ENCODE measurements at places on chromosomes 6 and 20.
A peak's percentile ranks its signal among the peaks of the same experiment; 100 is the strongest.

GRCh38 chr6:112332274-112332673 is 14.9 kb upstream of the RFPL4B start:
- DNase-seq, result peak; percentile 91

DNA sequence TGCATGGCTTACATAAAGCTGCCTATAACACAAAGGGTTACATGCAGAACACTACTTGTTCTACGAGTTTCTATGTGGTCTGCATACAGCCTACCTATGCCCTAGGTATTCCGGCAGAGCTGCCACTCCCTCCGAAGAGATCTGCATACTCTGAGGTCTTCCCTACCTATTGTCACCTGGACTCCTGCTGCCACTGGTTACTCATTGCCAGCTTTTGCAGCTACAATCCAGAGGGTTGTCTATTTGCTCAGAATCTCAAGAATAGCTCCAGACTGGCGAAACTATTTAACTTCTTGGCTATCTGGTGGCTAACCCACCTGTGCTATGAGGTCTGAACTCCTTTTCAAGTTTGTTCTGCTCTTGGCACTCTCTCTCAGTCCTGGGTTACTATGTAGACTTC is 323.3 kb downstream of the BMP2 start:
- DNase-seq, result no peak

DNA sequence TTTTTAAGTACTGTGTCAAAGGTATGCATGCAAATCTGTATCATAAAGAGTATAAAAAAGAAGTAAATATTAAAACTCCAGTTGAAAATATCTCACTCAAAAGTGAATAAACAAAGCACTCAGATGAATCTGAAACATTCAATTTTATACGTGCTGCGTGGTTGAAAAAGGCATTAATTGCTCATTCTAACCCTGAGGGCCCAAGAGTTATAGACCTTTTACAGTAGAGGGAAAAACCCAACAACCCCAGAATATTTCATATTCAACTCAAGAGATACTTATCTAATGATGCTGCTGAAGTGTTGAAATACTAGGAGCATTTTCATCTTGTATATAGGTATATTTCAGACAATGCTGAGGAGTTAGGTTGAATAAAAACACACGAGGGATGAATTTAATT is 862.8 kb upstream of the CITED2 start:
- no peak for DNase-seq

DNA sequence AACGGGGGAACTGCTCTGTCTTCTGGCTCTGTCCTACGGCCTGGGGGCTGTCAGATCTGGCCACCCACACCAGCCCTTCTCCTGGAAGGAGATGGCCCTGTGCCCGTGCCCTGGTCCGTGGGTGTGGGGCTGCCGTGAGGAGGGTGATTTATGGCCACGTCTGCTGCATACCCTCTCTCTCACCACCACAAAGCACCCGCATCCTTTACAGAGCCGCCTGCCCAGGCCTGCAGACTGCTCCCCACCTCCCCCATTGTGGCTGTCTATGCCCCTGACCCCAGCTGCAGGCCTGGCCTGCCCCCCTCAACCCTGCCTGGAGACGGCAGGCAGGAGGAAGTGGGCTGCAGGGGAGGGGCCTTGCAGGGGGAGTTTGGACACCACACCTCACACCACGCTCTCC is 72.7 kb upstream of the GATA5 start:
- DNase-seq, result no peak

DNA sequence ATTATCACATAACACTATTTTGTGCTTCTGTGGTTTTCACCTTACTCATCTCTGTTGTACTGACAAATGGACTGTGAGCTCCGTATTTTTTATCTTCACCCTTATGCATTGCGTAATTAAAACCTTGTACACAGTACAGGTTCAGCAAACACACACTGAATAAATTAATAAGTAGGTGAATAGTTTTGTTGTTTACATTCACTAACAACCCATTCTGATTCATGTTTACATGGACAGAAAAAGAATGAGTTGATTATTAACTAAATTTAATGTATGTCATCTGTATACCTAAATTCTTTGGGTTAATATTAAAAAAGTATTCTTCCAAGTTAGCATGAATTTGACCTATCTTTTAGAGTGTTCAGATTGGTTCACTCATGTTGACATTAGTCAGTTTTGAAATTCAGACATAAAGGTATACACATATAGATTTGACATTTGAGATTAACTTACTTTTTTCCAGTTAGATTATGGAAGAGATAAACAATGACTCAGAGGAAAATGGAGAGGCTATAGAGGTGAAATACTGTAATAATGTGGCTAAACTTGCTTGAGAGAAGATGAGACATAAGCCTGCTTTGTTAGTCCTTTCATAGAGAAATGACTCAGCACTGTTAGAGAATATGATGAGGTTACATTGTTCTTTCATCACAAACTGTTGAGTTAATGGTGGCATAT is 541.7 kb upstream of the FLRT3 start:
- peak; percentile 91 for DNase-seq

- peak; percentile 75 for DNase-seq
Observed at GRCh38 chr6:73985891-73986290, 289.9 kb downstream of the CD109 start.

DNA sequence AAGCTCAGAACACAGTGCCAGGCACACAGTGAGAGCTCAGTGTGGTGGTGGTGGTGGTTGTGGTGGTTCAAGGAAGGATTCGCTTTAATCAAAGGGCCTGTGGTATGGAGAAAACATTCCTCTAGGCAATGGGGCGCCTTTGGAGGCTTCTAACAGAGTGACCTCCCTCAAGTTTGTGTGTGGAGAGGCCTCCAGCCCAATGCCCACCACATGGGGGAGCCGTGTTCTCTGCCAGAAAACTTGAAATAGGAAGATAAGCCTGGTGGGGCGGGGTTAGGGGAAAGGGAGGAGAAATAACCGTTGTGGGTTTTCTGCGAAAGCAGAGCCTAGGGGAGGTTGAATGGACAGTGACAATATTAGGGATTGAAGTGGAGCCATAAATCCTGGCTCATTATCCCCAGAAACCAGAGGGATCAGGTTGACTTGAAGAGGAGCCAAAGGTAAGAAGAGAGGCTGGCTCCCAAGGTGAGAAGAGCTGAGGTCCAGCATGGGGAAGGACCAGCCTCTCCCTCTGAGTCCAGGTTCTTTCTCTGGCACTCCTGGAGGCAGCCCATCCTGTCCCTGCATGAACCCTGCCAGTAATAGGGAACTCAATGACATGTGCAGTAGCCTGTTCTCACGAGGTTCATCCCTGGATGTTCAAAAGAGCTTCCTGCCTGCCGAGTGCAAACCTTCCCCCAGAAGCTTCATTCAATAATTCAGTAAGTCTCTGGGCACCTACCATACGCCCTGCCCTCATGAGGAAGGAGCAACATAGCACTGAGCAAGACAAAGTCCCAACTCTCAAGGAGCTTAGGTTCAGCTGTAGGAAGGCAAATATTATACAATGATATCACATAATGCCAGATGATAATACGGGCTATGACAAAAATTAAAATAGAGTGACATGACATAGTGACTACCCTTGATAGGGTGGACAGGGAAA is 51.4 kb downstream of the TGM2 start:
- DNase-seq, result no peak

DNA sequence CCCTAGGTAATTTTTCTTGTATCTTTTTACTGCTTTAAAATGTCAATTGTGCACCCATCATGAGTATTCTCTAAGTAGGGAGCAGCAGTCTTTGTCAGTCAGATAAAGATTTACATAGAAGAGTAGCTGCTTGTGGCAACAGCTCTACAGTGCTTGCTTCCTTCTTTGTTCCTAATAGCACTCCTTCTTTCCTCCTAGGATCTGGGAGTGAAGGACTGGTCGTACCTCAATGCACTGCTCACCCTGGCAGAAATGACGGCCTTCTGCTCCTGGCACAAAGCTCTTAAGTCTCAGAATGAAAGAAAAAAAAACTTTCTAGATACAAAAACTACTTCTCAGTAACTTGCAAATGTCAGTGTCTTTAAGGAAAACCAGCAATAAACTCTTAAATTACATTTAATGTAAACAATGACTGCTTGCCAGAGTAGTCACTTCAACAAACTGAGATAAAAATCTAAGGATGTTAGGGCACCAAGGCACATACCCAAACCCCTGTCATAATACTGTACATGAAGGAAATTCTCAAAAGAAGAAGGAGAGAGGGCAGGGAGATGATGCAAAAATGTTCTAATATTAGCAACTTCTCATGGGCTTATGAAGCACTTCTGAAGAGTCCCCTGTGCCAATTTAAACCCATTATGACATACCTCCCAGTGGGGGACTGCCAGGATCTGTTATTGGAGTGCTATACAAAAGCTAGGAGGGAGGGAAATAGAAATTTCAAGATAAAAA is 34.0 kb downstream of the NCOA6 start:
- DNase-seq, result peak; percentile 80

GRCh38 chr20:17650301-17651128 is 31.5 kb downstream of the RRBP1 start:
- no peak for DNase-seq

- no peak for DNase-seq
Observed at GRCh38 chr6:44959651-44960050, 368.5 kb upstream of the RUNX2 start.

- no peak for DNase-seq
Observed at GRCh38 chr6:124010574-124010973, 206.9 kb downstream of the NKAIN2 start.

DNA sequence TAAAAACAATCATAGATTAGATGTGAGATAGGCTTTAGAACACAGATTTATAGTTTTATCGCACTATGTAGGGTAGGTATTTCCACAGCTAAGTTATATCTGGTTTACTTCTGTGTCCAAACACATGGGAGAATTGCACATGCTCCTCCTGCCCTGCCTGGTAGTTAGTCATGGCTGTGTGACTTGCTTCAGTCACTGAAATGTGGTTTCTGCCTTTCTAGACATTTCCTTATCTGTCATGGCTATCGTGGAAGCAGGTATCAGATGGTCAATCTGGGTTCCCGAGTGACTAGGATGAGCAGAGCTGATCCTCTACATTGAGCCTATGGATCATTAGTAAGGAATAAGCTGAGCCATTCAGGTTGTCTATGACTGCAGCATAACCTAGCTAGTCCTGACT is 117.8 kb upstream of the GMDS start:
- no peak for DNase-seq

GRCh38 chr20:51412951-51413481 is 129.5 kb downstream of the NFATC2 start:
- peak; percentile 41 for DNase-seq

- DNase-seq, result no peak
Observed at GRCh38 chr6:167648501-167649278, 178.0 kb upstream of the AFDN start.

- peak; percentile 38 for DNase-seq
Observed at GRCh38 chr6:144661116-144661806, 376.1 kb downstream of the UTRN start.

DNA sequence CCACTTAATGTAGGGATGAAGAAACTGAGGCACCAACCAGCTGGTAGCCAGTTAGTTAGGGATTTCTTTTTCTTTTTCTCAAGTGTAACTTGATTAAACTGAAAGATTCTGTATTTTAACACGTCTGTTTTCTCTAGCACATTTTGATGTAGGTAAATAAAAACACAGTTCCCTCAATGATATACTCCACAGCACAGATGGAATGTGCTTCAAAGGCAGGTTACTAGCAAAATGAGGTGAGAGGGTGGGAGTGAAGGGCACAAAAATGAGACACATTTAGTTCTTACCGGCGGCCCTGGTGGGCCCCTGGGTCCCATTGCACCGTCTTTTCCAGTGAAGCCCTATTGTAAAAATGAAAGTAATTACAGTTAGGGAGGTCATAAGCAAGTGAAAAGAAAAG is 108.9 kb downstream of the COL12A1 start:
- DNase-seq, result no peak

GRCh38 chr6:14423330-14423729 is 305.8 kb downstream of the CD83 start:
- DNase-seq, result peak; percentile 22
